ENCODE measurements at places on chromosomes 5 and 9.

- no peak for DNase-seq
Observed at GRCh38 chr5:116472274-116472673, 102.3 kb downstream of the SEMA6A start.

GRCh38 chr5:10195301-10195700 lies 54.4 kb downstream of the ATPSCKMT start:
- DNase-seq: no peak

DNA sequence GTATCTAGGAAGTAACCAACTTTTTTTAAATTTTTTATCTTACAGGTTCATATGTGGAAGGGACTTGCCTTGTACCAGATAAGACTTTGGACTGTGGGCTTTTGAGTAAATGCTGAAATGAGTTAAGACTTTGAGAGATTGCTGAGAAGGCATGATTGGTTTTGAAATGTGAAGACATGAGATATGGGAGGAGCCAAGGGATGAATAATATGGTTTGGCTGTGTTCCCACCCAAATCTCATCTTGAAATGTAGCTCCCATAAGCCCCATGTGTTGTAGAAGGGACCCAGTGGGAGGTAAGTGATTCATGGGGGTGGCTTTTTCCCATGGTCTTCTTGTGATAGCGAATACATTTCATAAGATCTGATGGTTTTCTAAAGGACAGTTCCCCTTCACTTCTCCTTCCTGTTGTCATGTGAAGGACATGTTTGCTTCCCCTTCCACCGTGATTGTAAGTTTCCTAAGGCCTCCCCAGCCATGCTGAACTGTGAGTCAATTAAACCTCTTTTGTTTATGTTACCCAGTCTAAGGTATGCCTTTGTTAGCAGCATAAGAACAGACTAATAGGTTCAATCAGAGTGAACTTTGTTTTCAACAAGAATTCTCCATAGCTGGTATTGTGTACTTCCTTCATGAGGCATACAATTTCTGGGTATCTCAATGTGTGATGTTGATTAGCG lies 535.6 kb upstream of the MEF2C start:
- DNase-seq: no peak

GRCh38 chr5:89350684-89351083 lies 467.7 kb upstream of the MEF2C start:
- no peak for DNase-seq

- no peak for DNase-seq
Observed at GRCh38 chr5:113085880-113086409, 109.3 kb downstream of the DCP2 start.

GRCh38 chr5:150647275-150648251 lies 7.1 kb downstream of the SYNPO start:
- DNase-seq: no peak

DNA sequence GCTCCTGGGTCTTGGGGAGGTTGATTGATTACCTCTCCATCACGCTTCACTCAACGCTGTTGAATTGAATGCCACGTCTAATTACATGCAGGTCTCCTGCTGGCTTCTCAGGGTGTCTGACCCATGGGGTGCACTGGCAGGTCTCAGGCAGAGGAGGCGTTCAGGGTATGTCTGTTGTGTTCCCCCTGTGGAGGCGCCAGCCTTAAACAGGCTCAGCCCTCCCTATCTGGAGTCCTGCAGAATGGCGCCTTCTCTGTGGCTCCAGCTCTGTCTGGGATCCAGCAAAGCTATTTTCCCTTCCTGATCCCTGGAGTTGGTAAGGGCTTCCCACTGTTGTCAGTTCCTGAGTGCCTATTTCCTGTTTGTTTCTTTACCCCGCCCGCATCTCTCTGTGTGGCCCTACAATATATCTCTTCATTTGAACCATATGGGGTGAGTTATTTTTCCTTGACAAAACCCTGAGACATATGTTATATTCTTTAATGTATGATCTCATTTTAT lies 150.0 kb downstream of the NTRK2 start:
- DNase-seq: no peak

- no peak for DNase-seq
Observed at GRCh38 chr9:126682928-126683697, 69.4 kb downstream of the LMX1B start.

DNA sequence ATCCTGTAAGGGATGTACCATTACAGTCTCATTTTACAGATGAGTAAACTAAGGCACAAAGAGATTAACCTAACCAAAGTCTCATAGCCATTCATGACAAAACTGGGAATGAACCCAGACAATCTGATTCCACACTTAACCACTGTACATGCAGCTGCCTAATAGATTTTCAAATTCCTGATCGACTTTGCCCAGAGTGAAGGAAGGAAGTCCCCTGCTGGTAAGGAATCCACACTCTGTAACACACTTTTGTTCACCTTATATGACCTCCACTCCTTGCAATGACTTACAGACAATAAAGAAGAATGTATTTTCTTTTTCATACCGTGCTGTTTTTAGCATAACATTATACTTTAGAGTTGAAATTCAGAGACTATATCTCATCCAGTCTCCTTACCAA lies 31.3 kb upstream of the PLPP6 start:
- DNase-seq: no peak

GRCh38 chr9:113125386-113126035 lies 25.3 kb upstream of the SLC31A2 start:
- no peak for DNase-seq

DNA sequence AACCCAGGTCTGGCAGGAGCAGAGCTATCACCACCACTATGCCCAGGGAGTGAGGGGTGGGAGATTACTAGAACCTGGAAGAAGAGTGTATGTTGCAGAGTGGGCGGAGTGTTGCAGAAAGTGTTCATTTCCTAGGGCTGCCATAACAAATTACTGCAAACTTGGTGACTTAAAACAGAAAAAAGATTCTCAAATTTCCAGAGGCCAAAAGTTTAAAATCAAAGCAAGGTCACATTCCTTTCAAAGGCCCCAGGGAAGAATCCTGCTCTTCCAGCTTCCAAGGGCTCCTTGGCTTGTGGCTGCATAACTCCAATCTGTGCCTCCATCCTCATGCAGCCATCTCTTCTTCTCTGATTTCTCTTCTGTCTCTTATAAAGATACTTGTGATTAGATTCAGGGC lies 30.6 kb upstream of the SPINK4 start:
- DNase-seq: no peak

GRCh38 chr9:115548609-115549260 lies 430.8 kb upstream of the TNC start:
- no peak for DNase-seq

- no peak for DNase-seq
Observed at GRCh38 chr5:171395042-171395441, 7.4 kb downstream of the NPM1 start.

GRCh38 chr5:135568246-135568645 lies 10.5 kb downstream of the CXCL14 start:
- DNase-seq: no peak

- DNase-seq: no peak
Observed at GRCh38 chr9:105141146-105141975, 103.1 kb upstream of the SLC44A1 start.

DNA sequence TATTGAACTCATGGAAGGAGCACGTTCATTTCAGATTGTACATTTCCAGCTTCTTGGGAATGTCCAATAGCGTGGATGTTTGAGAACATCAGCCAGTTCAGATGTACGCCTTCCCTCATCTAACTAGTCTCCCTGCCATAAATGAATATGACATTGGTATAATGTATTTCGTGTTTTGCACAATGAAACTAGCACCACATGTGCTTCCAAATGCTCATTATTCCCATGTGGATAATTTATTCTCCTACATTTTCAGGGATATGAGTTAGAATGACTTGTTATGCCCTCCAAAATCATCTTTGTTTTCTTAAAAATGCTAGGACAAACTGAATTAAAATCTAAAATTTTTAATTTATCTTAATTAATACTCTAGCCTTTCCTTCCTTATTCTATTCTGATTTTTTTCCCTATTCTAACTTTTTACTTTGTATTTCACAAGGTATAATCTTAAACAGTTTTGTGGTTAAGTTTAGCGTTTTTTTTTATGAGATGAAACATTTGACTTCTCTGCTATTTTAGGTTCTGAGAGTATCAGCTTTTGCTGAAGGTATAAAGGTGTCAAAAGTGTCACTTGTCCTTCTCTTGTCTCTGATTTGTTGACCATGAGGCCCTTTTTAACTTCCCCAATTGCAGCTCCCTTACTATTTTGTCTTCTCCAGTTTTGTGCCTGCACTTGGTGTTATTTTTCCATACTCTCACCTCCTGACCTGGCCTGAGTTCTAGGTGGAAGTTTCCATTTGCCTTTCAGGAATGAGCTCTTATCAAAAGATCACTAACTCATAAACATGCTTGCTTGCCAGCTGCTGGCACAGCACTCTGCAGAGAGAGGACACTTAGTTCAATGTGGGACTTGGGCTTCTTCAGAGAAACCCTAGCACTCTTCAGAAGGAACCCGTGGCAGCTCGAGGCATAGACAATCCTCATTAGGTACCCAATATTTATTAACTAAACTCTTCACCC lies 106.8 kb downstream of the FRMD3 start:
- no peak for DNase-seq

- DNase-seq: no peak
Observed at GRCh38 chr9:135989722-135990467, 28.7 kb upstream of the UBAC1 start.

DNA sequence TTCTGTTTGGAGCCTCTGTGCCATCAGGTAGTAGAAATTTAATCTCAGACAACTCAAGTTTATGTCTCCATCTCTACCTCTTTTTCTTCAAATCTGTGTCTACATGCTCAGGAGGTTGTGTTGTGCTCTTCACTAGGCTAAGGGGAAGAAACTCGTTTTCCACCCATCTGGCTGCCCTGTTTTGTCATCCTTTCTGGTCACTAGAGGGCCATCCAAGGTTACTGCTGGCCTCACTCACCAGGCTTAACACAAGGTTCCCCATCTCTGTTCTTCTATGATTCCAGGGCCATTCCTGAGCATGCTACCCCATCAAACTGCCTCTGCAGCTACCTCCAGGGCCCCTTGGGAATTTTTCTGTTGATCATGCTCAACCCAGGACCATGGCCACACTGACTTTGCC lies 213.3 kb upstream of the FBXL7 start:
- DNase-seq: no peak

- DNase-seq: no peak
Observed at GRCh38 chr9:14585730-14586473, 107.3 kb downstream of the ZDHHC21 start.

- DNase-seq: no peak
Observed at GRCh38 chr5:1200495-1201326, 684 bp upstream of the SLC6A19 start.

- DNase-seq: no peak
Observed at GRCh38 chr9:80932181-80932580, 757.2 kb downstream of the TLE1 start.

DNA sequence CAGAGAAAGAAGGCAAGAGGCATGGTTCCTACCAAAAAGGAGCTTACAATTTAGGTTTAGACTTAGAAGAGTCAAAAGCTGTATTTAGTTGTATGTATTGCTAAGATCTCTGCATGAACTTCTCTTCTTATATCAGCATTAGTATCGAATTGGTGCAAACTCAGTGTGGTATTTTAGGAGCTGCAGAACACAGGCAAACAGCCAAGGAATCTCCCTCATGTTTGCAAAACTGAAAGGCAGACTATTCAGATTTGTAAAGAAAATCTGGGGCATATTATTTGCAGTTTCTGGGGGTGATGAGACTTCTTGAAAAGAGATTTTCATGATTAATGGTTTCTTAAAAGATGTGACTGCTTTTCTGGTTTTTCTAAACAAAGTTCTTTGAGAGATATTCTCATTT lies 252.7 kb downstream of the CEMIP2 start:
- DNase-seq: no peak

GRCh38 chr9:19922476-19923118 lies 133.8 kb upstream of the SLC24A2 start:
- no peak for DNase-seq

- no peak for DNase-seq
Observed at GRCh38 chr5:111997711-111998110, 240.7 kb upstream of the NREP start.

DNA sequence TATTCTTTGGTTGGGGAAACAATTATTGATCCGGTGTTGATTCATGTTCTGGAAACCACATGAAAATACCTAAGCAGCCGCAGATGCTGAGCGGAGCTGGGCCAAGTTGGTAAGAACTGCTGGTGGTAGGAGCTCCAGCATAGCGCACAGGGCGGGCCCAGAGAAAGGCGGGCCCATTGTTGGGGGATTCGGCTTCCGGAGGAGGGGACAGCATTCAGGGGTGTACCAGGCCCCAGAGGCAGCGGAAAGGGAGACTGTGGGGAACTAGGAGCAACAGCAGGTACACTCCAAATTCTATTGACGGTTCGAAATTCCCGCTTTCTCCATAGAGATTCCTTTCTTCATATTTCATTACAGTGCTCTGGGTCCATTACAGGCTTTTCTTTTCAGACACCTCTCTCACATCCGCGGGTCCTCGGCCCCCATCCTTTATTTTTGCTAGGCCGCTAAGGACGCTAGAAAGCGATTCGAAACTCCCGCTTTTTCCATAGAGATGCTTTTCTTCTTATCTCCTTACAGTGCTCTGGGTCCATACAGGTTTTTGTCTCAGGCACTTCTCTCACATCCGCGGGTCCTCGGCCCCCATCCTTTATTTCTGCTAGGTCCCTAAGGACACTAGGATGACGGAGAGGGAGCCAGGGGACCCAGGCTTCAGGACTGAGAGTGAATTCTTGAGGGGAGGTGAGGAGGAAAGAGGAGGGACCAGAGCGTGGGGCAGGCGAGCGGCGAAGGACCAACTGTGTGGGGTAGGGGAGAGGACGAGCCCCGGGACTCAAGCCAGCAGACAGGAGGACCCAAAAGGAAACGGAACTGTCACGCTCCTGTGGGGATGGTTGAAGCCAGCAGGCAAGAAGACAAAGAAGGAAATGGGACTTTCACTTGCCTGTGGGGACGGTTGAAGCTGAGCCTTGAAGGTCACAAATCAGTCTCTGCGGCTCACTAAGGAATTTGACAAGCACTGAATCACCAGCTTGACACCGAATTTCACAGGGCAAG lies at the start of gene CCDC152:
Gene CCDC152, plus strand, starts transcription at position 213 of the 996 bp plus-strand sequence. CDS start 2,304 bp downstream, outside the sequence.
- DNase-seq: no peak

GRCh38 chr9:112836394-112836793 lies 54.3 kb downstream of the SLC46A2 start:
- no peak for DNase-seq

DNA sequence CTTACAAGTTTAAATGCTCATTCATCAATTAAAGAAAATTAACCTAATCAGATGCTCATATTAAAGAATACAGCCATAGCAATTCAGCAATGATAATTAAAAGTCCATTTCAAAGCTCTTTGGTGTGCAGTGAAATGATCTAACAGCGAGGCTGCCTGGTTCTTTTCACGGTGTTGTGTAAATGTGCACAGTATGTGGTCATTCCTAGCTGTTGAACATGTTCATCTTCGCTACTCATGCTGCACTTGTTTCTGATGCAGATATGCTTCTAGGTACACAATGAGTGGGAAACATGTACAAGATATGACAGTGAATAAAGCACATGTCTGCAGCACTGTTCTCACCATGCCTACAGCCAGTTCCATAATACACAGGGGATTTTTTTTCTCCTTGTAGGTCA lies 163.5 kb downstream of the NR2F1-AS1 start:
- DNase-seq: no peak

GRCh38 chr9:34292552-34292951 lies 36.5 kb downstream of the KIF24 start:
- no peak for DNase-seq

- no peak for DNase-seq
Observed at GRCh38 chr9:4020038-4020754, 279.7 kb downstream of the GLIS3 start.

- DNase-seq: no peak
Observed at GRCh38 chr5:33824516-33825195, 67.1 kb downstream of the ADAMTS12 start.
